ENCODE measurements at places on chromosomes 1 and 21.

GRCh38 chr1:160400223-160400645 lies at the start of gene VANGL2:
VANGL2 (plus strand) TSS chr1:160400564; CDS start chr1:160415838, 15,274 bp downstream.
- DNase-seq, result no peak

GRCh38 chr21:26445440-26445839 lies 127.6 kb downstream of the CYYR1 start:
- DNase-seq, result no peak

GRCh38 chr1:220886470-220887201 lies 7.4 kb downstream of the HLX start:
- no peak for DNase-seq

GRCh38 chr1:198121056-198121826 lies 35.6 kb upstream of the NEK7 start:
- DNase-seq, result no peak

GRCh38 chr1:18632218-18632588 lies 1.6 kb downstream of the PAX7 start:
- DNase-seq, result no peak

GRCh38 chr1:95384567-95384966 lies 150.6 kb downstream of the RWDD3 start:
- DNase-seq, result peak; percentile 2

All from kidney epithelial cell (primary cell).